NAMALWA (cell line): ENCODE measurements at places on chromosomes 2 and 18.

GRCh38 chr2:196142825-196143224 lies 28.6 kb downstream of the STK17B start:
- DNase-seq: no peak

GRCh38 chr2:117875786-117876185 lies 61.3 kb downstream of the DDX18 start:
- no peak for DNase-seq

DNA sequence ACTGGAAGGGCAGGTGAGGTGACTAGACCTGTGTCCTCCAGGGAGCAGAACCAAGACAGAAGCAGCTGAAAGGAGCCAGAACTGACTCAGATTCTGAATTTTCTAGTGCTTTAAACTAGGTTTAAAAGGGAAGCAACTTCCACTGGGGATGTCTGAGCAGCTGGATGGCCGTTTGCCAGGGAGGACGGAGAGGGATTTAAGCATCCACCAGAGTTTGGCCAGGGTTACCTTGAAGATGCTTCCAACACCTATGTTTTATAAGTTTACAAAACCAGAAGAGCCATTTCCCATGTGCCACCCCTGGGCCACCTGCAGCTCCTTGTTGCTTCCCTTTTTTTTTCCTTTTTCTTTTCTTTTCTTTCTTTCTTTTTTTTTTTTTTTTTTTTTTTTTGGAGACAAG lies 48.6 kb upstream of the RBM44 start:
- no peak for DNase-seq

- DNase-seq: no peak
Observed at GRCh38 chr2:231568785-231569435, 23.8 kb upstream of the TEX44 start.

GRCh38 chr2:75833386-75833785 lies 122.7 kb upstream of the GCFC2 start:
- no peak for DNase-seq

DNA sequence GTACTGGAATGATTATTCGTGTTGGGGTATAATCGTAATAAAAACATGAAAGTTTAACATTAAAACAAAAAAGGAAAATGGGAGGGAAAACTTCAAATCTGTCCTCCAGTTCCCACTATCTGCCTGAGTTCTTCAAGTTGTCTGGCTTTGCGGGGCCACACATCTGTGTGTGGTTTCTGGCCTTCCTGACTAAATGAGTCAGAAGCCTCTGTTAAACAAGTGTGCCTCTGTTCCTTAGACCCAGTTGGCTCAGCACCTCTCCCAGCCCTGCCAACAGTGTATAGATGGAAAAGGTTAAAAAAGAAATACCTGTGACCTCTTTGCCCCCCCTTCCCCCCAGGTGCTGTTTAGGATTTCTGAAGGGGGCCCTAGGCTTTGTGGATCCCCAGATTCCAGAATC lies 30.2 kb downstream of the XDH start:
- no peak for DNase-seq

DNA sequence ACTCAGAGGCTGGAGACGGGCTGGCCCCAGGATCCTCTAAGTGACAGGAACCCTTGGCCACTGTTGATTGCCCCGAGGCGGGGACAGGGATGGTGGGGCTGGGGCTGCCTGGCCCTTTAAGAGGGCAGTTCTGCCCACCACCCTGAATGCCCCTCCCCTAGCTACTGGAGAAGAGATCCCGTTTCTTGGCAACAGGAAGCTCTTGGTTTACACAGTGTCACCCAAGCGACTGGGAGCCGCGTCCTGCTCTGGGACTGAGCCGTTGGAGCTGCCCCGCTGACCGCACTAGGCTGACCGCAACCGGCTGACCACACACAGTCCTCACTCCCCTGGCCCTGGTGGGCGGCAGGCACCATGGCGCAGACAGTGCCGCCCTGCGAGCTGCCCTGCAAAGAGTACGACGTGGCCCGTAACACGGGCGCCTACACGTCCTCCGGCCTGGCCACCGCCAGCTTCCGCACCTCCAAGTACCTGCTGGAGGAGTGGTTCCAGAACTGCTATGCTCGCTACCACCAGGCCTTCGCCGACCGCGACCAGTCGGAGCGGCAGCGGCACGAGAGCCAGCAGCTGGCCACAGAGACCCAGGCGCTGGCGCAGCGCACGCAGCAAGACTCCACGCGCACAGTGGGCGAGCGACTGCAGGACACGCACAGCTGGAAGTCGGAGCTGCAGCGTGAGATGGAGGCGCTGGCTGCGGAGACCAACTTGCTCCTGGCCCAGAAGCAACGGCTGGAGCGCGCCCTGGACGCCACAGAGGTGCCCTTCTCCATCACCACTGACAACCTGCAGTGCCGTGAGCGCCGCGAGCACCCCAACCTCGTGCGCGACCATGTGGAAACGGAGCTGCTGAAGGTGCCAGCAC lies at the start of gene TEKT4:
Gene TEKT4, plus strand, starts transcription at position 205 of the 862 bp plus-strand sequence. Its CDS starts 150 bp downstream, at position 355.
- no peak for DNase-seq
